PC-3 (cell line): ENCODE measurements at places on chromosomes 7 and 10. TPM values are rescaled to one million over a fixed set of nuclear protein-coding genes. Genes with fewer than 3 reads are reported as not detected.
A peak's percentile ranks its signal among the peaks of the same experiment; 100 is the strongest.

Gene IL6
- total RNA-seq = 110 and 113 TPM in 2 replicates

Gene FGFBP3
- total RNA-seq = 0.69 and 1.2 TPM in 2 replicates

Gene BICC1
- total RNA-seq = 11.9 and 13.9 TPM in 2 replicates

Gene SH2B2
- 8.8 and 10.7 TPM in 2 replicates for total RNA-seq

Gene STEAP1
- total RNA-seq = 15.7 and 21.2 TPM in 2 replicates

GRCh38 chr10:95266674-95267095 lies 24.1 kb downstream of the PDLIM1 start:
- peaks cover 12% of the 10 kb centered on the region for H3K36me3 ChIP-seq
- no peak overlapping the region for H3K4me3 ChIP-seq
- peak overlapping the region; percentile 35 for H3K27ac ChIP-seq
- H3K27me3 ChIP-seq = no peaks in the 10 kb centered on the region

DNA sequence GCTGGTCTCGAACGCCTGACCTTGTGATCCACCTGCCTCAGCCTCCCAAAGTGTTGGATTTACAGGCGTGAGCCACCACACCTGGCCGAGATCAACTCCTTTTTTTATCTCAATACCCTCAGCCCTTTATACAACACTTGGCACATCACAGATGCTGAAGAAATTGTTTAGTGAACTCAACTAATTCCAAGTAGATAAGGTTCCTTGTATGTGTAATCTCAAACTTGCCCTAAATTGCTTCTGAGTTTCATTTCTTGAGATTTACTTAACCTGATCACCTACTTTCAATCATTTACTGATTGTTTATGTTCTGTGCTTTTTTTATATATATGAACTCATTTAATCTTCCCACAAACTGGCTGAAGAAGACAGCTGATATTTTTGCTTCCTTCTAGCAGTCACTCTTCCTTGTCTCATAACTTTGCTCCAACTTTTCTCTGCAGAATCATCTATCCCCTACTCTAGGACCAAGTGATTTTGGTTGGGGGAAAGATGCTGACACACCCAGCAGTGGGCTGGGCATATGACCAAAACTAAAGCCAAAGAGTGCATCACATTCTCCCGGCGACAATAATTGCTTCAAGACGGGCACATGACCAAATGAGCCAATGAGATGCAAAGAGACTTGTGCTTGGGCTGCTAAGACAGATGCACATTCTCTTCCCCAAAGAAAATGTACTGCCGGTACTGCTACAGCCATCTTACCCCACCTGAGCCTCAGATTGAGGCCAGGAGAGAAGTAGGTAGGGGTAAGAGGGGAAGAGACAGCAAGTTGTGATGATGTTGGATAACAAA lies 40.3 kb upstream of the ARID5B start:
- H3K4me1 ChIP-seq = 0 out of 2 replicates have a peak, but pooled peaks cover 6% of the 10 kb centered on the region
- H3K27me3 ChIP-seq = no peaks in the 10 kb centered on the region
- no peak overlapping the region for H3K27ac ChIP-seq
- no peak for DNase-seq

DNA sequence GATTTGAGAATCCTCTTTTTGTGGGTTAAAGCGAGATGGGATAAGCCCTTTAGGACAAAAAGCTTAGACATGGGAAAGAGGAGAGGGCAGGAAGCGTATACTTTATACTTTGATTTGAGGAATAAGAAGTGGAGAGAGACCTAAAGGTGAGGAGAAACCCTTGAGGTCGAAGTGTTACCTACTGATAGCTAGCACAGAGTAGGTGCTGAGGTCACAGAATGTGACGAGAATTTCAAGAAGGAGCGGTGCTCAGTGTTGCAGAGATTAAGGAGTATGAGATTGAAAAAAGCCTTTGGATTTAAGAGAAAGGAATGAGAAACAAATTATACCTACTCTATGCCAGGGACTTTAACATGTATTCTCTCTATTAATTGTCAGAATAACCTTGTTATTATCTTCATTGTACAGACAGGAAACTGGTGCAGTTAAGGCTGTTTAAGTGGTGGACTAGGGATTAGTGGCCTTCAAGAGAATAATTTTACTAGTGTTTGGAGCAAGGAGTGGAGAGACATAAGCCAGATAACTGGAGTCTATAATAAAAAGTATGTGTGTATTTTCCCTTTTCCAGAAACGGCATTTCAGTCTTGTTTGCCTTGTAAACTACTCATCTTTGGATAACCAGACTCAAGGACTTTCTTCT lies 8.8 kb downstream of the CAPZA2 start:
- H3K27me3 ChIP-seq = no peaks in the 10 kb centered on the region
- no peak for DNase-seq
- H3K4me1 ChIP-seq = no peaks in the 10 kb centered on the region
- H3K4me3 ChIP-seq = no peak overlapping the region
- H3K27ac ChIP-seq = no peak overlapping the region
- H3K36me3 ChIP-seq = peaks cover 4% of the 10 kb centered on the region; the same call in 1 of the 2 replicates

DNA sequence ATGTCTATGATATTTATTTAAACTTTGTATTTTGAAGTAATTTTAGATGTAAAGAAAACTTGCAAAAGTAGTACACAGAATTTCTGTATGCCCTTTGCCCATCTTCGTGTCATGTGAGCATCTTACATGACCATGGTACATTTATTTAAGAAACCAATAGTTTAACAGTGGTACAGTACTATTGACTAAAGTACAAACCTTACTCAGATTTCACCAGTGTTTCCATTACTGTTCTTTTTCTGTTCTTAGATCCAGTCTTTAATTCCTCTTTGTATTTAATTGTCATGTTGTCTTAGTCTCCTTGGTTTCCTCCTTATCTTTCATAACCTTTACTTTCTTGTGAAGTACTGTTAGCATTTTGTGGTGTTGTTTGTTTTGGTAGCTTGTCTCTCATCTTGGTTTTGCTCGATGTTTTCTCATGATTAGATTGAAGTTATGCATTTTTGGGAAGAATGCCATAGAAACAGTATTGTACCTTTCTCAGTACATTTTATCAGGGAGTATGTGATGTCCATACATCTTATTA lies 24.1 kb downstream of the TAX1BP1 start:
- peaks cover 12% of the 10 kb centered on the region; the same call in 1 of the 2 replicates for H3K36me3 ChIP-seq
- H3K4me3 ChIP-seq = no peak overlapping the region
- no peak for DNase-seq
- H3K27ac ChIP-seq = no peak overlapping the region
- H3K4me1 ChIP-seq = peaks cover 75% of the 10 kb centered on the region
- H3K27me3 ChIP-seq = no peaks in the 10 kb centered on the region

DNA sequence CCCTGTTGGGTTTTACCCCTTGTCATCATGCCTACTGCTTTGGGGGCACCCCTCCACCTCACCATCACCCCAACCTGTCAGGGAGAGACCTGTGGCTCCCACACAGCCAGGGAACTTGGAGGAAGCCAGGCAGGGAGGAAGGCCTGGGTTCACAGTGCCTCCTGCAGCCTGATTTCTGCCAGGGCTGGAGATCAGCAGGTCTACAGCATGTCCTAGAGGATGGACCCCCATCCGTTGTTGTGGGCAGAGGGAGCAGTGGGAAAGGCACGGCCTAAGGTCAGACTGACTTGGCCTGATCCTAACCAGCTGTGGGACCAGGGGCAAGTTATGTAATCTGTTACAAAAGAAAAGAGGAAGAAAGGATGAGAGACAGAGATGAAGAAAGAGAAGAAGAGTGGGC lies 28.2 kb downstream of the ZCCHC24 start:
- H3K4me1 ChIP-seq = peaks cover 21% of the 10 kb centered on the region
- H3K27ac ChIP-seq = no peak overlapping the region
- no peaks in the 10 kb centered on the region for H3K27me3 ChIP-seq
- DNase-seq = no peak
